ENCODE measurements at places on chromosomes 11 and 22. TPM values are rescaled to one million over a fixed set of nuclear protein-coding genes. Genes with fewer than 3 reads are reported as not detected.

DNA sequence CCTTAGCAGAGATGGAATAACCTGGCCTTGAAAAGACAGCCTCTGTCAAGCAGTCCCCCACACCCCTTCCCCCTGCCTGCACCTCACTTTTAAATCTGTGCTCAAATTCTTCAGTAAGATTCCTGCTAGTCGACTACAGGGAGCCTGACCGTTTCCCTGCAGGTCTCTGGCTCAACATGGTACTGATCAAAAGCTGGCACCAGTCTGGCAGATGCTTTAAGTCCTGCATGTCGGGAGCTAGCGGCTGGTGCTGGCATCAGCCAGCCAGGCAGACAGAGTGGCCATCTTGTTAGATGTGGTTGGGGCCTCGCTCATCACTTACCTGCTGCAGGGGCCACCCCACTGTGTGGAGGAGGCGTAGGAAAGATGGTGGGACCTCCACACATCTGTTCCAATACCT is 204.4 kb upstream of the SORL1-AS1 start:
- H3K27me3 ChIP-seq = peaks cover 2% of the 10 kb centered on the region
- peak overlapping the region; percentile 95 for H3K27ac ChIP-seq
- no peak overlapping the region for H3K4me3 ChIP-seq
- no peaks in the 10 kb centered on the region for H3K36me3 ChIP-seq

DNA sequence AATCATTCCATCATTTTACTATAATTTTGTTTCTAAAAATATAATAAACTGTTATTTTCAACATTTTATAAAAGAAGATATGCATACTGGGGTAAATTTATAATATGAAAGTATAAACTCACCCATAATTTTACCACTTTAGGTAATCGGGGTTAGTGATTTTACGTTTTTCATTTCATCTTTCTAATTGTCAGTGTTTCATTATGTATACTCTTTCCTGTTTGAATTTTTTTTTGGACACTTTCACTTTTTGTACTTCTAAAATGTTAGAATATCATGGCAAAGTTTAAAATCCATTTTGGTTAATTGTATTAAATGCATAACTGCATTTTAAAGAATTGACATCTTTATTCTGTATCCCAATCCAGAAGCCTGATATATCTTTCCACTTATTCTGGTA is 115.8 kb downstream of the METTL15 start:
- no peak for DNase-seq
- no peaks in the 10 kb centered on the region for H3K4me1 ChIP-seq
- H3K4me3 ChIP-seq = no peak overlapping the region

- H3K4me3 ChIP-seq = no peak overlapping the region
- H3K27me3 ChIP-seq = no peaks in the 10 kb centered on the region
- no peaks in the 10 kb centered on the region for H3K36me3 ChIP-seq
- H3K27ac ChIP-seq = no peak overlapping the region
Observed at GRCh38 chr11:101288392-101288791, 158.8 kb upstream of the PGR start.

- no peaks in the 10 kb centered on the region for H3K4me1 ChIP-seq
- peaks cover 5% of the 10 kb centered on the region for H3K36me3 ChIP-seq
- H3K4me3 ChIP-seq = no peak overlapping the region
- H3K27ac ChIP-seq = no peak overlapping the region
- H3K27me3 ChIP-seq = no peaks in the 10 kb centered on the region
Observed at GRCh38 chr11:114416441-114416961, 16.0 kb downstream of the RBM7 start.

Gene SOX10
- polyA plus RNA-seq = 10.1 TPM

Gene XPNPEP3
- 9.7 TPM for polyA plus RNA-seq

Gene APOL4
- 21.3 TPM for polyA plus RNA-seq

Gene CST6
- polyA plus RNA-seq = not detected

GRCh38 chr11:88367310-88367709 is 29.8 kb upstream of the CTSC start:
- DNase-seq = no peak
- no peak overlapping the region for H3K27ac ChIP-seq
- no peaks in the 10 kb centered on the region for H3K27me3 ChIP-seq
- H3K36me3 ChIP-seq = no peaks in the 10 kb centered on the region
- H3K4me1 ChIP-seq = no peaks in the 10 kb centered on the region

DNA sequence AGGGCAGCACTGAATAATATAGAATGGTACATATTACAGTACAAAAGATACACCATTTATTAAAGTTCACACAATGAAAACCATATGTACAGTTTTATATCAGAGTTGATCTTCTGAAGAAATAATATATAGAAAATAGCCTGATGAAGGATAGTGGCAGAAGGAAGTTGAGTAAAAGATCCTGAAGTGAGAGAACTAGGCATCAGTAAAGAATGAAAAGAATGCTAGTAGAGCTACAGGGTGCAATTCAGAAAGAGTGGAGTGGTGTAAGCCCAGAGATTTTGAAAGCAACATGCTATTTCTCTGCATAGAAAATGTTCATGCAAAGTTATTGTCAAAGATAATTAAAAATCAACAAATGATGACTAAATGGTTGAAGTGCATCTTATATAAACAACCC is 1552.7 kb upstream of the TENM4 start:
- no peak for DNase-seq
- H3K4me3 ChIP-seq = no peak overlapping the region
- H3K36me3 ChIP-seq = no peaks in the 10 kb centered on the region
- H3K4me1 ChIP-seq = no peaks in the 10 kb centered on the region
- no peaks in the 10 kb centered on the region for H3K27me3 ChIP-seq
- H3K27ac ChIP-seq = no peak overlapping the region

GRCh38 chr11:84260862-84261261 is 974.7 kb upstream of the CCDC90B start:
- H3K4me1 ChIP-seq = no peaks in the 10 kb centered on the region
- no peak overlapping the region for H3K27ac ChIP-seq
- H3K36me3 ChIP-seq = no peaks in the 10 kb centered on the region
- H3K4me3 ChIP-seq = no peak overlapping the region
- peak; percentile 18 for DNase-seq

DNA sequence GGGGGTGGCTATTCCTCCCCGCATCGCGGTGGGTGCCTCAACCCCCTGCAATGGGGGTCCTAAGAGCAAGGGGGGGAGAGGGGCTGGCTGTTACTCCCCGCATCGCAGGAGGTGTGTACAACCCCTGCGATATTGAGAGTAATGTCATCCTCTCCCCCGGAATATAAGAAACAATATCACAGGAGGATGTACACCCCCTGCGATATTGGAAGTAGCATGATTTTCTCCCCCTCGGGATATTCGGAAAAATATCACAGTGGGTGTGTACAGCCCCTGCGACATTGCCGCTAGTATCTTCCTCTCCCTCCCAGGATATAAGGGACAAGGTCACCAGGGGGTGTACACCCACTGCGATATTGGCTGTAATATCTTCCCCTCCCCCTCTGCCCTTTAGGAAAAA is 22.5 kb upstream of the APOL5 start:
- H3K36me3 ChIP-seq = no peaks in the 10 kb centered on the region
- H3K4me1 ChIP-seq = peaks cover 6% of the 10 kb centered on the region
- H3K27me3 ChIP-seq = no peaks in the 10 kb centered on the region
- no peak overlapping the region for H3K4me3 ChIP-seq
- DNase-seq = no peak

DNA sequence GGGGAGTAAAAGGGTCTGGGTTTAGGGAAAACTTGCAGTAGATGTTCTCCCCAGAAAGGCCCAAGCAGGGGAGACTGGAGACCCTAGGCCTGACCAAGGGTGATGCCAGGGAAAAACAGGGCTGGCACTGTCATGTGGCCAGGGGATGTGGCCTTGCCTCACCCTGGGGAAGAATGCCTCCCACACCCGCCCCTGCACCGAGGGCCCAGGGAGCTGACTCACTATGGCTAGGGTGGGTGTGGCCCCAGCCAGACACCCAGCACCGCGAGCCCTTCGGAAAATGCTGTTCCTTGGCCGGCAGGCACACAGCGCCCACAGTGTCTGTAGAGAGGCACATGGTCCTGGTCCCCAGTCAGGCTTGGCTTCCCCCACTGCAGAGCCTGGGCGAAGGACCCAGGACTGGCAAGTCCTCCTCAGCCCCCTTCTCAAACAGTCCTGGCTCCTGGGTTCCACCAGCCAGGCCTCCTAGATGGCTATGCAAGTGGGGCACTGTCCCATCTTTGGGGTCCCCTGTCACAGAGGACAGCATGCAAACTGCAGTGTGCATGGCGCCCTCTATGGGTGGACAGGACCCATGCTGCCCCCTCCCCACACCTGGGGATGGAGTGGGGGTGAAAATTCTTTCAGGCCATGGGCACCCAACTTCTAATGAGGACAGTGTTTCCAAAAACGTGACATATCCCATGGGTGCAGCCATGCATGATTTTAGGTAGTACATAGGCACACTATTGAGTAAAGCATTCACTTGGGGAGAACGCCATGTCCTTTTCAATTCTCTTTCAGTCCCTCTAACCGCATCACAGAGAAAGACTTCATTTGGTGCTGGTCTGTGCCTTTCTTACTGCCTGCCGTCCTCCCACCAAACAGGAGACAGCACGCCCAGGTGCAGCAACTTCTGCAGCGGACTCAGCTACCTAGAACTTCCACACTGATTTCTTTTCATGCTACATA is 15.2 kb downstream of the TMPRSS5 start:
- H3K27me3 ChIP-seq = no peaks in the 10 kb centered on the region
- DNase-seq = no peak
- H3K4me1 ChIP-seq = no peaks in the 10 kb centered on the region
- no peak overlapping the region for H3K27ac ChIP-seq

DNA sequence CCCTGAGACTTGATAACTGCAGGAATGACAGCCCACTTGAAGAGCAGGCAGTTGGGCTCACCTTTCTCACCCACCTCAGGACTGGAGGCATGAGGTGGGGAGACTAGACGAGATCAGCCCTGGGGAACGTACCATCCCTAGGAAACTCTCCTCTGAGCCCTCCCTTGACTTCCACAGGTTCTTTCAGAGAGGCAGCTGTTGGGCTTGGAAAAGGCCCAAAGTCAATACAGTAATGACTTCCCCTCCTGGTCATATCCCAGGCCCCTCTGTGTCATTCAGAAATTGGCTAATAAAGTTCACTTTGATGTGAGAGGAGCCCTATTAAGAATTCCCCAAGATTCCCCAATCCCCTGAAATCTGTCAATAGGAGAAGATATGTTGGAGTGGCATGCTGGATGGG is 5.8 kb upstream of the NECTIN1 start:
- peaks cover 13% of the 10 kb centered on the region for H3K4me1 ChIP-seq
- H3K4me3 ChIP-seq = no peak overlapping the region
- H3K27ac ChIP-seq = no peak overlapping the region

GRCh38 chr11:47161890-47162289 is 14.8 kb downstream of the ARFGAP2 start:
- H3K27ac ChIP-seq = peak overlapping the region; percentile 17
- H3K27me3 ChIP-seq = no peaks in the 10 kb centered on the region
- no peak overlapping the region for H3K4me3 ChIP-seq
- peaks cover 59% of the 10 kb centered on the region for H3K36me3 ChIP-seq
- peaks cover 40% of the 10 kb centered on the region for H3K4me1 ChIP-seq

Gene APOBEC3B
- 5.7 TPM for polyA plus RNA-seq

DNA sequence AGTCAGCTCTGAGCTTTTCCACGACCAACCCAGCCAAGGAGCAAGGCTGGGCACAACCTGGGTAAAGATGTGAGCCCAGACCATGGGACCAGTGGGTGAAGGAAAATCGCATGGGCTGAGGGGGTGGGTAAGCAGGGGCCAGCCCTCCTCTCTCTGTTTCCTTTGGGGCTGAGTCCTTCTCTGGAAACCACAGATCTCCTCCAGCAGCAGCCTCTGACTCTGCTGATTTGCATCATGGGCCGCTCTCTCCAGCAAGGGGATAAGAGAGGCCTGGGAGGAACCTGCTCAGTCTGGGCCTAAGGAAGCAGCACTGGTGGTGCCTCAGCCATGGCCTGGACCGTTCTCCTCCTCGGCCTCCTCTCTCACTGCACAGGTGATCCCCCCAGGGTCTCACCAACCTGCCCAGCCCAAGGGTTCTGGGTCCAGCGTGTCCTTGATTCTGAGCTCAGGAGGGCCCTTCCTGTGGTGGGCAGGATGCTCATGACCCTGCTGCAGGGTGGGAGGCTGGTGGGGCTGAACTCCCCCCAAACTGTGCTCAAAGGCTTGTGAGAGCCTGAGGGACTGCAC is 67.8 kb downstream of the GGTLC2 start:
- H3K27ac ChIP-seq = no peak overlapping the region
- no peaks in the 10 kb centered on the region for H3K36me3 ChIP-seq
- no peak for DNase-seq
- no peaks in the 10 kb centered on the region for H3K4me1 ChIP-seq
- H3K27me3 ChIP-seq = no peaks in the 10 kb centered on the region
- H3K4me3 ChIP-seq = no peak overlapping the region

Gene C11orf91
- not detected for polyA plus RNA-seq

Gene CCDC15
- polyA plus RNA-seq = 3.0 TPM

GRCh38 chr11:123729602-123730001 is 11.9 kb downstream of the ZNF202 start:
- no peaks in the 10 kb centered on the region for H3K4me1 ChIP-seq
- H3K27ac ChIP-seq = no peak overlapping the region

Gene BARX2
- polyA plus RNA-seq = 1.5 TPM

GRCh38 chr11:95338430-95338991 is 107.5 kb upstream of the SESN3 start:
- H3K27me3 ChIP-seq = no peaks in the 10 kb centered on the region
- H3K27ac ChIP-seq = peak overlapping the region; percentile 95
- no peaks in the 10 kb centered on the region for H3K36me3 ChIP-seq
- H3K4me1 ChIP-seq = peaks cover 48% of the 10 kb centered on the region

Gene VPREB3
- 1.1 TPM for polyA plus RNA-seq

DNA sequence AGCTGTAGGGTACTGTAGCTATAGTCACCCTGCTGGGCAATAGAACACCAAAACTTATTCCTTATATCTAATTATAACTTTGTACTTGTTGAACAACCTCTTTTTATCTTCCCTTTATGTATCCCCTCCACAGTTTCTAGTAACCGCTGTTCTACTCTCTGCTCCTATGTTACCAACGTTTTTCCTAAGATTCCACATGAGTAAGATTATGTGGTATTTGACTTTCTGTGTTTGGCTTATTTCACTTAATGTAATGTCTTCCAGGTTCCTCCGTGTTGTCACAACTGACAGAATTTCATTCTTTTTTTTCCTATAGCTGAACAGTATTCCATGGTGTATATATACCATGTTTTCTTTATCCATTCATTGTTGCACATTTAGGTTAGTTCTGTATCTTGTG is 258.4 kb downstream of the DYNC2H1 start:
- no peak overlapping the region for H3K4me3 ChIP-seq
- no peak overlapping the region for H3K27ac ChIP-seq
- peaks cover 5% of the 10 kb centered on the region for H3K36me3 ChIP-seq

GRCh38 chr11:1488575-1489180 is 2.1 kb upstream of the MOB2 start:
- no peak overlapping the region for H3K27ac ChIP-seq
- H3K36me3 ChIP-seq = no peaks in the 10 kb centered on the region
- H3K27me3 ChIP-seq = no peaks in the 10 kb centered on the region
- peaks cover 35% of the 10 kb centered on the region for H3K4me1 ChIP-seq
